Large intestine (tissue), 12 donors: ENCODE measurements at places on chromosomes 5 and 9. TPM values are rescaled to one million over a fixed set of nuclear protein-coding genes. Genes with fewer than 3 reads are reported as not detected.

DNA sequence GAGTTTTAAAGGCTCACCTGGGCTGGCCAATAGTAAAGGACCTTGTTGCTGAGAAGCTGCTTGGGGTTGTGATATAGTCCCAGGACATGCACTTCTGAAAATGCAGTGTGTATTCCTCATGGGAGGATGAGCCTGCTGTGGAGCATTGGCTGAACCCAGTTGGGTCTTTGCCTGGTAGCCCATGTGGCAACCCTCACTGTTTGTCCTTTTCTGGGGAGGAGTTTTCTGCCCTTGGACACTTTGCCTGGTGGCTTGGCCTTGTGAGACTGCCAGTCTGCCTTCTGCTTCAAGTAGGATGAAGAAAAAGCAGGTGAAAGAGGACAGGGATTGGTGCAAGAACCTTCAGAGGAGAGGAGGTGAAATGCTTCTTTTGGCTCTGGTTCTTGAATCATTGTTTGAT lies 4.0 kb downstream of the TENT4A start:
- H3K27ac ChIP-seq = no peak overlapping the region
- H3K36me3 ChIP-seq = peaks cover 6% of the 10 kb centered on the region
- peaks cover 18% of the 10 kb centered on the region for H3K4me1 ChIP-seq
- DNase-seq = no peak
- H3K4me3 ChIP-seq = no peak overlapping the region

DNA sequence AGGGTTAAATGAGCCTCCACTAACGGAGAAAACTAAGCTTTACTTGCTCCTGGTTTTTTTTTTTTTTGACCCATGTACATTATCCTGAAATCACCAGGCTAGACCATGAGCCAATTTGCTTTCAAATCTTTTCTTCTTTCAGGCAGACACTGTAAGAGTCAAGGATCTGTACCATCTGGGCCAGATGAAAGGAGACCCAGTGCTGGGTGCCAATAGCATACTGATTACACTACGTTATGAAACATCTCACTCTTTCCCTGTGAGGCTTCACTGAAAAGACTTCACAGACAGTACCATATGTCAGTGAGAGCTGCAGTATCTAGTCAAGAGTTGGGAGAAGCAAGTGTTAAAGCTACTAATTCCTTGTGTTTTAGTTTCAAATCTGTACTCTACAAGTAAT lies 161.2 kb upstream of the PTPRD start:
- no peaks in the 10 kb centered on the region for H3K36me3 ChIP-seq
- no peaks in the 10 kb centered on the region for H3K4me1 ChIP-seq
- no peaks in the 10 kb centered on the region for H3K27me3 ChIP-seq
- no peak for DNase-seq

DNA sequence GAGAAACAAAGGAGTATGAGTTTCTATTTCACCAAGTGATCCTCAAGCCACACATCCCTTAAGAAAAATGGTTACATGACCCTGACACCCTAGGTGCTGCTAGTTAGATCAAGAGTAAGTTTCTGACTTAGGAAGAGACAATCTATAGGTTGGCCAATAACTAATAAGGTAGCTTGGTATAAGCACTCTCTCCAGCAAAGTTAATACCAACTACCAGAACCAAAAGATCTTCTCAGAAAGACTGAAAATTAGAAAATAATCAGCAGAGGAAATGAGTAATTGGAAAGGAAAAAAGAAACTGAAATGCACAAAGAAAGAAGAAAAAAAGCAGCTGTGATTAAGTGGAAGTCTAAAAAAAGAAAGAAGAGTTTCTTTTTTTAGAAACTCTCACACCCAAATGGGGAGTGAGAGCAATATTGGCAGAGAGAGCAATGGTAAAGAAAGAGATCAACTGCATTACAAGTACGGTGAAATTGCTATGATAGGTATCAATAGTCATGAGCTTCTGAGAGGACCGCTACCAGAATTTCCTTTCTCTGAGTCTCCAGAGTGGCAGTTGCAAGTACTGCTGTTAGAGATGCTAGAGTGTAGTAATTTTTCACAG lies 195.5 kb downstream of the TMEM167A start:
- DNase-seq = no peak
- no peak overlapping the region for H3K27ac ChIP-seq
- H3K27me3 ChIP-seq = no peaks in the 10 kb centered on the region
- no peaks in the 10 kb centered on the region for H3K36me3 ChIP-seq
- H3K4me3 ChIP-seq = no peak overlapping the region

DNA sequence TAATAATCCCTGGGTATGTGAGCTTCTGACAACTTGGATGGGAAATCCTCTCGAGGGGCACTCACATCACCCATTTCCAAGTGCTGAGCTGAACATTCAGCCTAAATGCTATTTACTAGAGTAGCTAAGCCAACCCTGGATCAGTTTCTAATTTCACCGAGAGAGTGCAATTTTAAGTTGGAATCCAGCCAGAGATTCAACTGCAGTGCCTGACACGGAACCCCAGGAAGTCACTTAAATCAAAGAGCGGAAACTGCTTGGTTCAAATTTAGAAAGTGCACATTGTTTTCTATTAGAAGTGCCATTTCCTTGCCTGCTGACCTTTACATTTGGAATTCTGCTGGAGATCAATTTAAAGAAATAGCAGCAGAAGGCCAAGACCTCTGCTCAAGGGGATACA lies 8.8 kb downstream of the SPRY4 start:
- H3K4me1 ChIP-seq = peaks cover 35% of the 10 kb centered on the region
- H3K27me3 ChIP-seq = no peaks in the 10 kb centered on the region
- no peak overlapping the region for H3K27ac ChIP-seq
- H3K36me3 ChIP-seq = peaks cover 50% of the 10 kb centered on the region
- no peak for DNase-seq

DNA sequence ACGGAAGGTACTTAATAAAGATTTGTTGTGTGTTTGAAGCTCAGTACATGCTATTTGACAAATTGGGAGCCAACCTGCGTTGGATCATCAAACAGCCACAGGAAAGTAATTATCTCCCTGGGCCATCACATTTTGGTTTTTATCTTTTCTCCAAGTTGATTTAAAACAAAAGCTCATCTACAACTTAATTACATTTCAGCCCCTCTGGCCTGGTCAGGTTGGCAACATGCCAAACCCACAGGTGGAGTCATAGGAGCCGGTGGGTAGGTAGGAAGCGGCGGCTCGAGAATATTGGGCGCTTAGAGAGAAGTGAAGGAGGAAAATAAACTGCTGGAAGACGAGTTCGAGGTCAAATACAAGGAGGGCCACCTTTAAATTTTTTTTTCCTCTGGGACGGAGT lies 64.9 kb upstream of the FANCC start:
- H3K36me3 ChIP-seq = no peaks in the 10 kb centered on the region
- H3K27ac ChIP-seq = no peak overlapping the region
- DNase-seq = no peak
- H3K4me3 ChIP-seq = no peak overlapping the region

Gene INSL4
- not detected for polyA plus RNA-seq

Gene UNC5A
- polyA plus RNA-seq = 1.0 TPM
